ENCODE measurements at places on chromosomes 11 and 22.

DNA sequence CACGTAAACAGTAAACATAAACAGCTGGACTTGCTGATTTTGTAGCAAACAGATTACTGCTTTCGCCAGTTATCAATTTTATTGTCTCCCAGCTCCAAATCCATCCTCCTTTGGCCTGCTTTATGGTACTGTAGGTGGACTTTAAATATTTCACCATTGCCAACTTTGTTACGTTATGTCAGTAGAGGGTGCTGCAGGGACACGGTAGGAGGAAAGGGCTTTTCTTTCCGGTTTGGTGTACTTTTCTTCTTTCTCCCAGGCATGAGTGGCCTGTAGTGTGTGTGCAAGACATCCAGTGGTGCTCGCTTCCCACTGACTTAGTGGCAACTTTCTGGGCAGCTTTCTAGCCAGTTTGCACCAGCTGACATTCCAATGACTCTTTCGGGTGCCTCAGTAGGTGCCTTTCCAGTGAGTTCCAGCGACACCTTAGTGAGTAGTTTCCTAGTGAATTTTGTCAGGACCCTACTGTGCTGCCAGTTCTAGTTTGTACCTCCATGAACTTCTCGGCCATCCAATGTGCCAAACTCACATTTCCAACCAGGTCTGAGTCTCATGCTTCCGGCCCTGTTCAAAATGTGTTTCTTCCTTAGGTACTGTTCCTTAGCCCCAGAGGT is 267.6 kb upstream of the TENM4 start:
- no peak for DNase-seq

DNA sequence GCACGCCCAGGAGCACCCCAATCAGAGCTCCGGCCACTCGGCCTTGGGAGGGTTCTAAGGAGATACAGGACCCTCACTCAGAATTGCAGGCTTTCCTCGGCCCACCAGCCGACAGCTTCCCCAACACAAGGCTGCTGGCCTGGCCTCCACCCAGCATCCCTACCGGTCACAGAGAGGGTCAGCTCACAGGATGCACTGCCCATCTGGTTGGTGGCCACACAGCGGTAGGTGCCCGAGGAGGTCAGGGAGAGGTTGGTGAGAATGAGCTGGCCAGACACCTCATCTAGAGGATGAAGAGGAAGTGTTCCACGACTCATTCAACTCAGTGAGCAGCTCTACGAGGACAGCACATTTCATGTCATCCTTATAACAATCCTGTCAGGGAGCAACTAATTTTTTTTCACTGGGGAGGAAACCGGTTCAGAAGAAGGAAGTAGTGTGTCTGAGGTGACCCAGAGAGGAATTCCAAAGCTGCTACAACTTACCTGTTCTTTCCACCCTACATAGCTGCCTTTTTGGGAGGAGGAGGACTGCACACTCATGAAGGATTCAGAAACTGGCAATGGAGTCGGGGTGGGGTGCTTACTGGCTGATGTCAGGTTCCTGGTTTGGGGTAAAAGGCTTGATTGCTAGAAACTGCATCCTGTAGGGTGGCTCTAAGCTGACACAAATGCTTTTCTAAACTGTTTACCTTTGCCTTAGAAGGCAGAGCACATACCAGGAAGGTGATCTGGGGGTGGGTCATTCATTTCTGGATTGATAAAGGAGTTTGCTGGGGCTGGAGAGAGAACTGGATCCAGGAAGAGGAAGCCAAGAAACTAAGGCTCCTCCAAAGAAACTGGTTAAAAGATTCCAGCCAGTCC is 3.3 kb downstream of the VSIG2 start:
- no peak for DNase-seq

DNA sequence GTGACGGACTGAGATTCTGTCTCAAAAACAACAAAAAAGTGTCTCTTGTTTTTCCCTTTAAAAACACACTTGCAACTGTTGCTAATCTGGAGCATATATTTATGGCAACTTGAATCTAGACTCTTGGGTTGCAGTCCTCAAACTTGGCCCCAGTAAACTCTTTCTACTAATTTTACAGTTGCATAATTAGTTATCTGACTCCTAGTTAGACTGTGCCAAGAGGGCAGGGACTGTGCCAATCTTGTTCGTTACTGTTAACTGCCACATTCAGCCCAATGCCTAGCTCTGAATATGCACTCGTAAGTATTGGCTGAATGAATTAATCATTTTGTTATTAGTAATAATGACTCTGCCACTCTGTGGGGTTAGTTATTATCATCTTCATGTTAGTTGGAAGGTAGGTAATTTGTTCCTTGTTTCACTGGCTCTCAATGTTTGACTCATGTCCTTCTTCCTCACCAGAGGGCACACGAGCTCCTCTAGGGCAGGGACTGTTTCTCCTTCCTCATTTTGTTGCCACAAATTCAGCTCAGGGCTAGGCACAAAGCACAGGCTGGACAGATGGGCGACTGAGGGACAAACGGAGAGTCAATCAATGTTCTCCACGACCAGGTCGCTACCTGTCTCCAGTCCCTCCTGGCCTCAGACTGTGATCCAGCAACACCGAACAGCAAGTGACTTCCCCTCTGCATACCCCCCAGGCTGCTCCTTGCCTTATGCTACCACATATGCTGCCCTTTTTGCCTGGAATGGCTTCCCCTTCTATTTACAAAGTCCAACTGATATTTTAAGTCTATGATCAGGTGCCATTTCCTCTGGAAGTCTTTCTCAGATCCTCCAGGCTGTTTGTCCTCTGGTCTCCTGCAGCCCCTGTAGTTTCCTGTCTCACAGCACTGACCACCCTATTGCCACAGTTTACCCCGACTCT is 9.0 kb downstream of the CLPB start:
- DNase-seq = no peak

- DNase-seq = no peak
Measured at GRCh38 chr11:126992804-126993111, 7.8 kb downstream of the KIRREL3 start.

- DNase-seq = no peak
Measured at GRCh38 chr11:11976481-11977127, 31.8 kb downstream of the DKK3 start.

GRCh38 chr11:10410844-10411200 is 44.2 kb upstream of the AMPD3 start:
- no peak for DNase-seq

GRCh38 chr11:75496305-75496752 is 29.4 kb downstream of the GDPD5 start:
- no peak for DNase-seq

DNA sequence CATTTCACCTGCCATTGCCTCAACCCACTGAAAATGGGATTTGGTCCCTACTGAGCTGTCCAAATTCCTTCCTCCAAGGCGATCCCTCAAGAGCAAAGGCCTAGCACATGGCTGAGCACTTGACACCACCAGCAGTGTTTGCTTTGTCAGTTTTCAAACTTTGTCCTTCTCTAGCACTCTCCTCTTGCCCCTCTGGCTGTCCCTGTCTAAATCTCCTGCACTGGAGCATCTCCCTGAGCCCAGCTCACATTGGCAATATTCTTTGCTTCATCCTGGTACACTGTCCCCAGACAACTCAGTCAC is 66.6 kb upstream of the FTH1 start:
- DNase-seq = no peak

GRCh38 chr22:36386900-36387708 is 663 bp downstream of the MYH9 start:
- no peak for DNase-seq

DNA sequence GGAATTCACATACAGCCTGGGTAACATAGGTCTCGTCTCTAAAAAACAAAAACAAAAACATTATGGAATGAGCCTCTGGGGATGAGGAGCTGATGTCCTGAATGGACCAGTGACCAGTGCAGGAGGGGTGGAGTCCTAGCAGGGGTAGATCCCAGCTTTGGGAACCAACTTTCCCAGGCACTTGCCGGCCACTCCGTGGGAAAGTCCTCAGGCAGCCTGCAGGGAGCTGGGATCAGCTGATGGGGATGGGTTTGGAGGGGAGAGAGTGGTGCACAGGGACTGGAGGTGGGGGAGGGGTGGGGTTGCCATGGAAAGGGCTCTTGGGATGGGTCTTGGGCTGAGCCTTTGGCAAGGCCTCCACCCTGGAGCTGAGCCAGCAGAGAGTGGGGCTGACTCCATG is 19.1 kb downstream of the MGAT3 start:
- DNase-seq = no peak

DNA sequence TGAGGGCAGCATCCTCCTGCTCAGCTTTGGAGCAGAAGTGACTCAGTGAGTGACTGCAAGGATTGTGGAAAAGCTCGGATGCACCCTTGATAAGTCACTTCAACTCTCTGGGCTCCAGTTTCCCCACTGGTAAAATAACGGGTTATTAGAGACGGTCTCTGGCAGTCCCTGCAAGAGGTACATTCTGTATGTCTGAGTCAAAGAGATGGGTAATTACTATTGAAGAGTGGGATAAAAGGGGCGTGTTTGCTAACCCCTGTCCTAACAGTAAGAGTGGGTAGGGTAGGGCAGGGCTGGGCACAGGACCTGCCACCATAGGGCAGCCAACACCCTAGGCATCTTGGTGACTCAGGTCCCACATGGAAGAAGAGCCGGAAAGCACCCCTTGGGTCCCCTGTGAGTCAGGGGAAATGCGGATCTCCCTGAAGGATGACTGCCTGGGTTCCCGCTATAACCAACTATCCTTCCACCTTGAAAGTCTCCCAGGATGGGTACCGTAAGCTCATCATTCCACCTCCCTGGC is 7.3 kb upstream of the AHNAK start:
- DNase-seq = no peak
